ENCODE measurements at places on chromosomes 12 and 14.

GRCh38 chr12:10829994-10830393 is 3.8 kb upstream of the TAS2R10 start:
- no peak for DNase-seq

DNA sequence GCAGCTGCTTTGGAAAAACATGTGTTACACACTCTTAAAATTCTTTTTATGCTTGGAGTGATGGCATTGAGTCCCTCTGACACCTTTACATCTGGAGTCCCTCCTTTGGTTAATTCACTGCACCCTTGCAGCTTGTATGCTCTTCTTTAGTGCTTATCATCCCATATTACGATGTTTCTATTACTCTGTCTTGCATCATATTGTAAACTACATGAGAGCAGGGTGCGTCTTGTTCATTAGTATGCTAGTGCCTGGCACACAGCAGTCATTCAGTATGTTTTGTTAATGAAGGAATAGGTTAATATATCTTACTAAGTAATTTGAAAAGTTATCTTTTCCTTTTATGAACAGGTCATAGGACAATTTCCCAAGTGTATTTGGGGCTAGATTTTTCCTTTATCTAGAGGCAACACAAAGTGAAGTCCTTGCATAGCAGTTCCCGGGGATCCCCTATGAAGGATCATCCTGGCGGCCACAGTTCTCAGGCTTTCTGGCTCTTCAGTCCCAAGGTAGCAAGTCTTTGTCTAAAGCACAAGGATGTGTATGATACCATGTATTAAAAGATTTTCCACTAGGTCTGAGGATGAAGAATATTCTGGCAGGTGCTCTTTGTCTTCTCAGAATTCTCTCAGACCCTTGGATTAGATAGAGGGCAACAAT is 363.8 kb downstream of the FUT8 start:
- DNase-seq: no peak

GRCh38 chr12:65656156-65656882 is 168.0 kb upstream of the HMGA2 start:
- no peak for DNase-seq

DNA sequence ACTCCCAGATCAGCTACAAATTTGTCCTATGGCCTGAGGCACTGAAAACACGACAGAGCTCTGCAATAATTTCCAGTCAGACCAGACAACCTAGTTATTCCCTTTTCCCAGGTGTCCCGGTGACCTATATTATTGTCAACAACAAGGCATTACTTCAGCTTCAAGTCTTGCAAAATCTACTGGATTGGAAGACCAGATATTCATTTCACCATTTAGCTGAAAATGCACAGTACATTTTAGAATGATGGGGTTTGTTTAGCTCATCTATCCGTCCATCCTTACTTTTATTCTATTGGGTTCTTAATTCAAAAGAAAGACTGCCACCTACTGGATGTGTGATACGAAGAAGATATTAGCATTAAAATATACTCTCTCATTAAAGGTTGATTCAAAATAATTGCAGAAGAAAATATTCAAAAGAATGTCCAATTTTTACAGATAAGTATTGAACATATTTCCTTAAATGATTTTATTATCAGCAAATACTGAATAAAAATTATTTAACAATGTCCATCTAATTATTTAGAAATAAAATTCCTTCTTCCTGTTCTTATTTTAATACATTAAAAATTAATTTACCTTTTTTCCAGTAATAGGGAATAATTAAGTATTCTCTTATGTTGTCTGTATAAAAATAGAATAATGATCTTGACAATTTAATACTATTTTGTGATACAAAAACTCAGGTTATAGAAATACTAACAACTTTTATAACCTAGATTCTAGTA is 244.9 kb upstream of the LRIG3 start:
- DNase-seq: no peak

- DNase-seq: no peak
Measured at GRCh38 chr12:57049890-57050289, at the start of gene MYO1A. Gene MYO1A, minus strand, starts transcription at chr12:57050129. Its CDS starts 1,806 bp downstream, at chr12:57048323.

DNA sequence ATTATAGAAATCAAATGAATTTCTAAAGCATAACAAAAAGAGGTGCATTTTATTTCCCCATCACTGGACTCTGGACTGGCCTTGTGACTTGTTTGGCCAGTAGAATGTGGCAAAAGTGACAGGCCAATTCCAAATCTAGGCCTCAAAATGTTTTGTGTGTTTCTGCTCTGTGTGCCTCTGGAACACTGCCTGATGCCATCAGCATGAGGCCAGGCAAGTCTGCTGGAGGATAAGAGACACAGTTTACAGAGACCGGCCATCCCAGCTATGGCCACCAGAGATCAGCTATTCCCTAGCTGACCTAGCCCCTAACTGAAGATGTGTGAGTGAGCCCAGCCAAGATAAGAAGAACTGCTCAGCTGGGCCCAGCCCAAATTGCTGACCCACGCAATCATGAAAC is 32.9 kb downstream of the ASCL1 start:
- no peak for DNase-seq

GRCh38 chr12:47868552-47869031 is 36.2 kb downstream of the VDR start:
- no peak for DNase-seq

DNA sequence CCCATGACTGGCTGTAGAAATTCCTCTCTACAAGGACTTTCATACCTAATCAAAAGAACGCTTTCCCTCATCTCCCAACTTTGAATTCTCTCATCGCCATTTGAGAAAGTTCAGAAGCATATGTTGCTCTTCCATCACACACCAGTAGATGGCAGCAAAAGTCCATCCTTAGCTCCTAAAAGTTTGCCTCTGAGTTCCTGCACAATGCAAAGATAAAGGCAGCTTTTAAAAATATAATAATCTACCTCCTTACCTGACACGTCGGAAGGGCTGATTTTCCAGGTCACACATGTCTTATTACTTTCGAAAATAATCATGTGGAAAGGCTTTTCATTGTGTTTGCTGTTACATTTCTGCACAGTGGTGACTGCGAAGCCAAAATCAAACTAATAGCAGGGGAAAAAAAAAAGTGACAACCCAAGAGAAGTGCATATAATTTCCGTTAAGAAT is 456.7 kb upstream of the SEL1L start:
- DNase-seq: no peak

GRCh38 chr12:53344487-53344823 is 8.3 kb upstream of the SP7 start:
- no peak for DNase-seq

DNA sequence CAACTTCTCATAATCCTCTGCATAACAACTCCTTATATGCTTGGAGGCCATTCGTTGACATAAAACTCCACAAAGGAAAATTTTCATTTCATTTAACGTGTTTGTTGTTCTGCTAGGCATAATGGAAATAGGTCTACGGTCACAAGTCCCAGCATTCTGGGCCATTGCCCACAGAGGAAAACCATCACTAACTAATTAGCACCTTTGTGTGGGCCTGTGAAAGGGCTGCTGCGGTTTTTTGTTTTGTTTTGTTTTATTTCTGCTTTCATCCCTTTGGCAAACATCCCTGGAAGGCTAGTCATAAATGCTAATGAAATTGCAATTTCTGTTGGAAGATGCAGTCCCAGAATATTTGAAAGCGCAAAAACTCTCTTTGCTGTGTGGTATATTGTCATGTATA is 180.3 kb downstream of the RMST start:
- no peak for DNase-seq

DNA sequence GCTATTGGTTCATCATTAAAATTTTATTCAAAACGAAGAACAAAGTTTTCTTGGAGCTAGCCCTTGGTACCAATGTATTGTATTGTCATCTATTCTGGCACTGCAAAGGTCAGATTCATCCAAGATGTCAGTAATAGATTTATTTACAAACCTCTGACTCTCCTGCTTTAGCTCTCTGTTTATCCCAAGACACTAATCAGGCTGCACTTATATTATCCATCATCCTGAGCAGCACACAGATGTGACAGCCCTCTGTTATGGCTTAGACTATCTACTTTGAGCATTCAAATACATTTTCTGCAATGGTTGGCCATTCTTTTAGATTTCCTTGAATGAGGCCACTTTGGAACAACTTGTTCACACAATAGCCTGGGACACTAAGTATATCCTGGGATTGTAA is 5.0 kb upstream of the PTPRR start:
- DNase-seq: no peak

- DNase-seq: no peak
Measured at GRCh38 chr12:132545164-132545953, 55.4 kb downstream of the FBRSL1 start.

DNA sequence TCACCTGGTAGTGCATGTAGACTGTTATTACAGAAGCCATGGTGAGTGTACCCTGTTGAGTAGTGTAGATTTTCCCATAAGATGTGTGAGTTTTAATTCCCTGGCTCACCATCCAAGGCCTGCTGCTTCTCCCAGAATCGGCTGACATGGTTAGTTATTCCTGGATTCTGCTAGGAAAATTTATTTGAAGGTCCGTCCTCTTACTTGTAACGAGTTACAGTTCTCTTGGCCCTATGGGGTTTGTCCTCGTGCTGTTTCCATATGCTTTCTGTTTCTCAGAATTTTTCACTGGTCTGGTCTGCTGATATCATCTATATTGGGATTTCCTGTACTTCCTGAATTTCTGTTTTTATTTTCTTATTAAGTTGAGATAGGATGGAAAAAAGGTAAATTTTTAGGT is 423.3 kb upstream of the RGS6 start:
- DNase-seq: no peak

DNA sequence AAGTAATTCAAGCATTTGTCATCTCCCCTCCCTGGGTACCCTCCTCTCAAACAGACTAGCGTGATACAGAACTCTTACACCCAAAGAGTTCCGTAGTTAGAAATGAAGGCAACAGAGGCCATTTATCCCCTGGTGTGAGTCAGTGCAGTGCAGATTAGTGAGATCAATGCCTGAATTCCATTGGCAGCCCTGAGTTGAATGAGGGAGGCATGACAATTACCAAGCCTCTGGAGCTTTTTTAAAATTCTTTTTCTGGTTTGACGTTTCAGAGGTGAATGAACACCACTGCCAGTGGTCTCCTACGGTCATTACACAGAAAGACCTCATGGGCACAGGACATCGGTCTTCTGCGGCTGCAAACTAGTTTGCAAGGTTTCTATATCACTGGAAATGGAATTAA is 94.4 kb downstream of the PRIMA1 start:
- no peak for DNase-seq

DNA sequence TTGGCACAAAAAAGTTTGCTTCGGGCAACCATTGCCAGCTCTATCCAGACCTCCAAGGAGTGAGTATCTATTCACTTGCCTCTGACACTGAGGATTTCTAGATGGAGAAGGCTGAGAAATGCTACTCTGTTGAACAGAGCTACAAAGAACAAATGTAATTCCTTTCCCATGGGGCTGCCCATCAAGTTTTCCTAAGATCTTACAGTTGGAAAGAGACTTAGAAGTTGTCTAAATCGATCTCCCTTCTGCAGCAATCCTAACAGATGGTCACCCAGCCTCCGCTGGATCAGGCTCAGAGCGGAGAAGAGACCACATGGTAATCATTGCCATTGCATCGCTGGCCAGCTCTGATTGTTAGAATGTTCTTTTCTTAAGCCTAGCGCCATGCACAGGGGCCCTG is 110.1 kb upstream of the BCL2L14 start:
- no peak for DNase-seq

- no peak for DNase-seq
Measured at GRCh38 chr14:83918546-83918945, 1611.4 kb upstream of the FLRT2 start.

DNA sequence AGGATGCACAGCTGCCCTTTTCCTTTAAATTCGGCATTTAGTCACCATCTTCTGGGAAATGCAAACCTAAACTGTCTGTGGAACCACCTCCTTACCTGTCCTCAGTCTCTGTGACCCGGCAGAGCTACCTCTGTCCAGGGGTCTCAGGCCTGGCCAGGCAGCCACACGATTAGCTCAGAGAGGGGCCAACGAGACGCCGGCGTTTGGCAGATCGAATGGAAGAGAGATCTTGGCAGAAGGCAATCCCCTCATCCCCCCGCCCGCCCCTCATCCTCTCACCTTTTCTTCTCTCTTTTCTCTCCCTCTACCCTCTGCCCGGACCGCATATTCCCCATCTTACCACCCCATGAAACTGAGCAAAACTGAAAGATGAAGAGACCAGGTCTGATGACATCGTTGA is 101.0 kb downstream of the PIWIL1 start:
- DNase-seq: no peak

- no peak for DNase-seq
Measured at GRCh38 chr14:96502621-96503305, 581 bp downstream of the PAPOLA start.

DNA sequence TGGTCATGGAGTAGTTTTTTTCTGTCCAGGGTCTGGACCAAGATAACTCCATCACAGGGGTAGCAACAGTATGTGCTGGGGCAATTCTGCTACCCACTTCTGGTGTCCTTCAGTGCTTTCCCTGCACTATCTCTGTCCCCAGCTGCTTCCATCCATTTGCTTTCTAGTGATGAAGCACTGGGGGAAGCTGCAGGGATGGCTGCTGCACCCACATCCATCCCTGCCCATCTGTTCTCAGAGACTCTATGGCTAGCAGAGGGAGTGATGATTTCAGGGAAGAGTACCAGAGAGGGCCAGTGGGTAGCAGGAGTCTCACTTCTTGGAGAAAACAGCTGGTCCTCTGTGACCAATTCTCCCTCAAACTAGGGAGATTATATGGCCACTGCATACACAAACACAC is 44.1 kb downstream of the ETV6 start:
- DNase-seq: no peak

DNA sequence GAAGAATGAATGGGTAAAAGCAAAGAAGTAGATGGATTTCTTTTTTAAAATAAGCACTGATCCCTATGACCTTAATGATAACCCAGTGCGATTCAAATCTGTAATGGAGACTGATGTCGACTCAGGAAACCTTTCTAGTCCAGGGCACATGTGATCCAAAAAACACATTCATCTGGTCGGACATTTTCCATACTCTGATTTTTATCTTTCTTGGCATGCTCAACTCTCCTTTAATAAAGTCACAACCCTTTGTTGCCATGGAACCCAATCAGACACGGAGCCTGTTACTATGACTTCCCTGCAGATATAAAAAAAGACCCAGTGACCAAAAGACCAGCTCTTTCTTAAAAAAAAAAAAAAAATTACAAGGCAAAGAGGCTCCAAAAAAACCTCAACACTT is 27.9 kb downstream of the TMCC3 start:
- DNase-seq: no peak

GRCh38 chr12:82650627-82651337 is 35.9 kb upstream of the TMTC2 start:
- DNase-seq: no peak

DNA sequence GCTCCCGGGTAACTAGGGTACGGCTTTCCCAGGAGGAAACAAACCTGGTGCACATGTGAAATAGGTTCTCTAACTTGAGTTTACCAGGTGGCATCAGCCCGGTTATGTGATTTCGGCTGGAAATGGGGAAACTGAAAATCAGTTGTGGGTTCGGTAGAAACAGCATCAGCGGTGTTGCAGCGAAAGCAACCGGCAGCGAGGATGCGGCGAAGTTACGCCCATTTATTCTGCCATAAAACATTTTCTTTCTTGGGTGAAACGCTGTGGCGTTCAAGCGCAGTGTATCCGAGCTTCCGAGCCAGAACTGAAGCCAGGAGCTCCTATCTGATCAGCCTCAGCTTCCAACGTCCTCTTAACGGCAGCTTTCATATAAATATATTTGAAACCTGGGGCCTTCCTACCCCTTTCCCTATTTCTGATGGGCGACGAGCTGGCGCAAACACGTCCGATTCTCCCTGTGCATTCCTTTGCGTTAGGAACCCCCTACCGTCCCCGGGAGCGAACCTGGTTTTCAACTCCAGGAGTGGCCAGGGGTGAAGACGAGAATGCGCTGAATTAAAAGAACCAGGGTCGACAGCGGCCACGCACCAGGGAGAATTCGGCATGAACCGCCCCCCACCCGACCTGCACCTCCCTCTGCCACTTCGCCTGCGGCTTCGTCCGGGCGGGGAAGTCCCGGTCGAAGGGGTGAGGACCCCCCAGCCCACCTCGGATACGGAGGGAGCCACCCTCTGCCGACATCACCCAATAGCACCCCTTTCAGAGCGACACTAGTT is 1.6 kb downstream of the DPF3 start:
- no peak for DNase-seq
